ENCODE measurements at places on chromosomes 5 and 9.

DNA sequence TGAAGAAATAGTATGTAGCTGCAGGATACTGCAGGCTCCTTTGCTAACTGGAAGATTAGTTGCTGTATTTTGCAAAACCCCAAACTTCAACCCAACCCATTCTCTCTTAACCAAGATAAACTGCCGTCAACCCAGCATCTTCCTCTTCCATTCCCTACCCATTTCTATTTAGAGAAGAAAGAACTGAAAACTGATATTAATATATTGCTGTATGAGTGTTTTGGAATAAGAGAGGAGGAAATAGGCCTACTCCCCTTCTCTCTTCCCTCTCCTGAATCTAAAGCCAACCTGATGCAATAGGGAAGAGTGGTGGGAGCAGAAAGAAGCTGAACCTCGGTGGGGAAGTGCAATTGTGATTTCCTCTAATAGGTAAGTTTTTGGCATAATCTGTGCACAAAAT is 83.7 kb downstream of the TMEM215 start:
- no peak for DNase-seq

GRCh38 chr9:78428640-78429039 is 131.7 kb downstream of the PSAT1 start:
- DNase-seq, result no peak

DNA sequence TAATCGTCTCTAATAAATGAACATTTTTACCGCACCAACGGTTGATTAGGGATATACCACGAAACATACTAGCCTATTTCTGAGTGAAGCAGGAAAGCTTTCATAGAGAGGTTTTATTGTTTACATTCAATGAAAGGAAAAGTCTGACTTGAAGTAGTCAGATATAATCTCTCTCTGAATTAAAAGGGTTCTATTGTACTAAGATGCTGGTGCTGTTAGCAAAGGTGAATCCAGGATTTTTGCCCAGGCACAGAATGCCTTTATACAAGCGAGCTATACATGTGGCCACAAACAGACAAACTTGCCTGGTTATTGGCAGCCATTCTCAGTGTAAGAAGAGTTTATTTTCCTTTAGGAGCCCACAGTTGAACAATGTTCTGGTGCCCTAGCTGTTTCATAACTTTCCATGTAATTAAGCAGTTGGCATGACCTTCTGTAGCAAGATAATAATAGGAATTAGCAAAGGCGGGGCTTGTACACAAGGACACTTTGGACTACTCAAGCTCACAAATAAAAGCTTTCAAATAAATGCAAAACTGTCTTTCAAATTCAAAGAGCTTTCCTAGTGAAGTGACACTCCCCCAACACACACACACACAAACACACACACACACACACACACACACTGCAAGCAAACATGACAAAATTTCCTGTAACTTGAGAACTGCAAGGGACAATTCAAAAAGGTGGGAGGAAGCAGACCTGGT is 198.7 kb upstream of the MAP3K1 start:
- DNase-seq, result peak; percentile 82

GRCh38 chr5:39755452-39755851 is 330.7 kb upstream of the DAB2 start:
- DNase-seq, result no peak

GRCh38 chr5:178473854-178474253 is 116.3 kb downstream of the COL23A1 start:
- DNase-seq, result no peak

GRCh38 chr9:104984121-104984520 is 56.2 kb upstream of the ABCA1 start:
- DNase-seq, result no peak

- DNase-seq, result no peak
These were observed 24.5 kb upstream of the FOCAD start for GRCh38 chr9:20659474-20659967.

DNA sequence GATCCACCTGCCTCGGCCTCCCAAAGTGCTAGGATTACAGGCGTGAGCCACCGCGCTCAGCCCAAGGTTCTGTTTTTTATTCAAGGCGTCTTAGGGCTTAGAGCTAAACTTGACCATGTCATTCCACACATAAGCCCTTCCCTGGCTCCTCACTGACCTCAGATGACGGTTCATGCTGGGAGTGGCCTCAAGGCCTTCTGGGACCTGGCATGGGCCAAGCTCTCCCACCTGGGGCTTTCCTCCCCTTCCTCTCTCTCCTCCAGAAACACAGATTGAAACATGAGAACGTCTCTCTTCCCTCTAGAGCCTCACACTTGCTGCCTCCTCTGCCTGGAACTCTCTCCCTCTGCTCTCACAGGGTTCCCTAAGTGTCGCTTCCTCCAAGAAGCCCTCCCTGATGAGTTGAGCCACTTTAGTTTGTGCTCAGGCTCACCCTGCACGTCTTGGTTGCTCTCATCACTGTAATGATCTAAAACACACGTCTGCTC is 155.6 kb upstream of the IER5L start:
- DNase-seq, result no peak

- no peak for DNase-seq
These were observed 98.2 kb upstream of the PRR16 start for GRCh38 chr5:120365656-120366446.

DNA sequence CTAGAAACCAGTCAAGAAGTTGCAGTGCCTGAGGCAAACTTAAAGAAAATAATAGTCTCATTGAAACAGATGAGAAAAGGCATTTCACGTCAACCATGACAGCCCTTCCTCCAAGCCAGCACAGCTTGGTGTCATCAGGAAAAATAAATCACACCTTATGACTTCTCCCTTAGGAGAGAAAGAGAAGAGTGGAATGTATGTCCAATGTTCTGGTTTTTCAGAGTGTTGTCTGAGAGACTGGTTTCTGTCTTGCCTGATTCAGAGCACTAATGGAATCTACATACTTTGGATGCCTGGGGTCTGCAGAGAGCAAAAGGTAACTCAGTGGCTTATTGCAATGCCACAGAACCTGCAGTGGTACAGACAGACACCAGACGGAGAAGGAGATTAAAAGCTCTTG is 105.5 kb upstream of the PDE4D start:
- DNase-seq, result no peak

- no peak for DNase-seq
These were observed 689.4 kb upstream of the WWC1 start for GRCh38 chr5:167602067-167602466.

DNA sequence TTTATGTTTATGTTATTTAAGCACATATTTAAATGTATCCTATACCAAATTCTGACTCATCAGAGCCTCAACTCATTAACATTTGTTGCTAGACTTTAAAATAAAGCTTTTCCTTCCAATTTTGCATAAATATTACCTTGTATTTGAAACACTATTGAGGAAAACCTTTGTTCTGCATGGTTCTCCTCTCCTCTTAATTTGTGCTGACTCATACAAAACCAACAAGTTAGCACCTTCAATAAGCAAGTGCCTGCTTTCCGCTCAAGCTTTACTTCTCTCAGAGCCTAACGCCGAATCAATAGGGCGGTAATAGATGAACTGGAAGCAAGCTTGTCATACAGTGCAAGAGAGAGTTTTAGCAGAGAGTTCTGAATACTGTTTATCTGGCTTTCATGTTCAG is 7.9 kb downstream of the AMACR start:
- DNase-seq, result no peak

DNA sequence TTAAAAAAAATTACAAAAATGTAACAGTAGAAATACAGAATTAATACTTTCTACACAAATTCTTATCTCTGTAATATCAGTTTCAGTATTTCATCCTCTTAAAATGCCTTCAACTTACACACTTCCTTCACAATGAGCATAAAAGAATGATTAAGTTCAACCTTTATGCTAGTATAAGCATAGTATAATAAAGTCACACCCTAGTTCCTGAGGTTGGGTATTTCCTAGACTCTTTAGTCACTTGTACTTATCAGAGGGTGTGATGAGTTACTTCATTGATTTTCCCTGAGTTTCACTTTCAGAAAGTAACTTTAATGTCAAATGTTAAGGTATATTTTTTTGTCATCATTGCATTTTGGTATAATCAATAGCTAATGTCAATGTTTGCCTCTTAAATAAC is 302.4 kb downstream of the PDE4D start:
- DNase-seq, result no peak

DNA sequence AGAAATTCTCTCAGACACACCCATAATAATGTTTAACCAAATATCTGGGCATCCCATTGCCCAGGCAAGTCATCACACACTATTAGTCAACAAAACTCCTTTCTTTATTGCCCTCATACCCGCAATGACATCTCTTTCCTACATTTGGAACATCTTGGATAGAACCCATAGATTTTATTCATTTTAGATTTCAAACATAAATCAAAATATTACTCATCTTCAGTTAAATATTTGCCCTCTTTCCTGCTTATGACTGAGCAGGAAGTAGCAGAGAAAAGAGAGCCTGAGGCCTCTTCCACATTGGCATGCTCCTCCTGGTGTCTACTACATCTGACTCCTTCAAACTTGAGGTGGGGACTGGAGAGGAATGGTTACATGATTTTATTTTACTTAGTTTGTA is 592.0 kb downstream of the CHSY3 start:
- DNase-seq, result no peak

DNA sequence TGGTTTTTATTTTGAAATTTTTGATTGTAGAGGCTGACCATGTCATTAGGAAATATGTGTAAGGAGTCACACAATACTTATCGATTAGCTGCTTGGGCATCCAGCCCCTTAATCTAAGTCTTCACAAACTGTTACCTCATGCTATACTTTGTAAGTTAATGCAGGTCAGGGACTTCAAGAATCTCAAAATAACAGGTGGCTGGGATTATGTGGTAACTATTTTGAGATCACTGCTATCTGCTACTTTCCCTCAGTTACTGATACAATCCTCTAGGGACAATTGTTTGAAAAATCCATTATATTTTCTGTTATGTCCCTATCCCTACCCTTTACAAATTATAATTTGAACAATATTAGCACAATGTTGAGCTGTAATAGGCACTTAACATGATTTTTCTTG is 21.7 kb downstream of the FTMT start:
- no peak for DNase-seq

GRCh38 chr5:132204371-132205135 is 23.1 kb downstream of the P4HA2 start:
- DNase-seq, result no peak
